ENCODE measurements at places on chromosomes 7 and 10.

DNA sequence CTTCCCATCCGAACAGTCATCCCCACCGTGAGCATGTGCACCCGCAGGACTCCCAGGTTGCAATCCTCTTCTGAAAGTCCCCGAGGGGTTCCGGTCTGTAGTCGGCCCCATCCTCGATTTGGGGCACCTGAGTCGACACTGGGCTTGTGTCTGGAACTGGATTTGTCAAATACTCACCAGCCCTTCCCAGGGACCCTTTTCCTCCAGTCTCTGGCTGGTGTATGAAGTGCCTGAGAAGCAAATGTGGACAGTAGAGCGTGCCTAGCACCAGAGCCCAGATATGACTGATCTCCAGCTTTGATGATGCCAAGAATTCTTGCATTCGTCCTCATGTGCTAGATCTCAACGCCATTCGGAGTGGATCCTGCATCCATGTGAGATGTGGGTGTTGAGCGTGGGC, 132.5 kb upstream of the ADARB2 start:
- DNase-seq, result no peak
- H3K27ac ChIP-seq, result no peak overlapping the region
- no peaks in the 10 kb centered on the region for H3K36me3 ChIP-seq
- no peak overlapping the region for H3K4me3 ChIP-seq
- H3K4me1 ChIP-seq, result no peaks in the 10 kb centered on the region
- H3K27me3 ChIP-seq, result no peaks in the 10 kb centered on the region

- H3K27me3 ChIP-seq, result no peaks in the 10 kb centered on the region
- peaks cover 75% of the 10 kb centered on the region for H3K4me1 ChIP-seq
- H3K4me3 ChIP-seq, result no peak overlapping the region
- H3K27ac ChIP-seq, result peak overlapping the region; percentile 5
- H3K36me3 ChIP-seq, result peaks cover 29% of the 10 kb centered on the region
These were observed 23.6 kb downstream of the PIP4K2A start for GRCh38 chr10:22690614-22691431.

- peaks cover 20% of the 10 kb centered on the region for H3K4me1 ChIP-seq
These were observed 109.1 kb upstream of the TNRC18 start for GRCh38 chr7:5532536-5533335.

DNA sequence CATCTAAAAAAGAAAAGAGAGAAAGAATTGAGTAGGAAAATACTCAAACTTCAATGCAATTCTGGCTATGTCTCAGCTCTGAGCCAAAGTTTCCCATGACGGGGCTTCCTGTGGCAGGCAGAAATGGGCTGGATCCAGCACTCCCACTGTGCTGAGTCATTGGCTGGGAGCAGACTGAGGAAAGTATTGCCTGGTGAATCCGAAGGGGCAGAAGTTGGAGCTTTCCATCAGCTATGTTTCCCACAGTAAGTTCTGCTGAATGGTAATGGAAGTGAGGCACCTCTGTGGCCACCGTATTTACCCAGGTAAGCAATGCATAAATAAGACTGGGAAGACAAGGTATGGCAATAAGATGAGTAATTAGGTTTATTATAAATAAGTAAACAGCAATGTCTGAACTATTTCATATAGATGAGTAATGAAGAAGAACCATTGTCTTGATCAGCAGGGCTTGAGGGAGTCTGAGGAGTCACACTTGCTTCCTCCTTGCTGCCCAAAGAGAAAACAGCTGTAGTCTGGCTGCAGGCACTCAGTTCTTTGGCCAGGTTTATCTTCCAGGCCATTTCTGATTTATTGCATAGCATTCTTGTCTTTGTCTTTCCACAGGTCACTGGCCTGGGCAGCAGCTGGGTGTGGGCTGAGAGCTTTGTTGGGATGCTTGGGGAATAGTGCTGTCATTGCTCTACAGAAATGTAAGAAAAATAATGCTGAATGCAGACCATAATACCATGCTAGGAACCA, 255.3 kb downstream of the DNAJB9 start:
- H3K27me3 ChIP-seq, result no peaks in the 10 kb centered on the region
- no peak overlapping the region for H3K4me3 ChIP-seq
- no peak overlapping the region for H3K27ac ChIP-seq
- DNase-seq, result no peak

- no peaks in the 10 kb centered on the region for H3K27me3 ChIP-seq
- H3K4me1 ChIP-seq, result peaks cover 25% of the 10 kb centered on the region
- peaks cover 30% of the 10 kb centered on the region for H3K36me3 ChIP-seq
- H3K4me3 ChIP-seq, result no peak overlapping the region
- no peak overlapping the region for H3K27ac ChIP-seq
- no peak for DNase-seq
These were observed 12.2 kb upstream of the RSBN1L start for GRCh38 chr7:77684030-77684429.

DNA sequence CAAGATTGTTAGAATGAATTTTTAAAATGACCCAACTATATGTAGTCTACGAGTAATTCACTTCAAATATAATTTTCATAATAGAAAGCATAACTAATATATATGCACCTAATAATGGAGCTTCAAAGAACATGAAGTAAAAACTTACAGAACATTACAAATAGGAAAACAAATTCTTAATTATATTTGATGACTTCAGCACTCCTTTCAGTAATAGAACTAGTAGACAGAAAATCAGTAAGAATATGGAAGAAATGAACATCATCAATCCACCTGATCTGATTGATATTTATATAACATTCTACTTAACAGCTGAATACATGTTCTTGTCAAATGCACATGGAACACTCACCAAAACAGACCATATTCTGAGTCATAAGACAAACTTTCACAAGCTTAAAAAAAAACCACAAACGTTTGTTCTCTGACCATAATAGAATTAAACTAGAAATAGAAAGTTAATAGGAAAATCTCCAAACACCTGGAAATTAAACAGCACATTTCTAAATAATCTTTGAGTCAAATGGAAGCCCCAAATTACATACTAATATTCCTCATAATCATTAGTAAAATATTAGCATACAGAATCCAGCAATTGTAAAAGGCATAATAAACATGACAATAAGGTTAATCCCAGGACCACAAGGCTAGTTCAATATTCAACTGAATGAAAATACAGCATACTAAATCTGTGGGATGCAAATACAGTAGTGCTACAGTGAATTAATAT, 48.0 kb downstream of the BRAF start:
- peaks cover 28% of the 10 kb centered on the region for H3K4me1 ChIP-seq
- no peak overlapping the region for H3K27ac ChIP-seq
- H3K36me3 ChIP-seq, result peaks cover 16% of the 10 kb centered on the region
- no peak for DNase-seq
- no peak overlapping the region for H3K4me3 ChIP-seq
- H3K27me3 ChIP-seq, result no peaks in the 10 kb centered on the region

GRCh38 chr7:101868191-101868950, 50.9 kb downstream of the CUX1 start:
- no peak for DNase-seq
- H3K27me3 ChIP-seq, result no peaks in the 10 kb centered on the region
- H3K36me3 ChIP-seq, result no peaks in the 10 kb centered on the region
- no peak overlapping the region for H3K4me3 ChIP-seq
- no peak overlapping the region for H3K27ac ChIP-seq

- no peaks in the 10 kb centered on the region for H3K36me3 ChIP-seq
- H3K4me1 ChIP-seq, result no peaks in the 10 kb centered on the region
- no peak overlapping the region for H3K4me3 ChIP-seq
- H3K27ac ChIP-seq, result no peak overlapping the region
These were observed 19.7 kb downstream of the AQP1 start for GRCh38 chr7:30931161-30931928.

DNA sequence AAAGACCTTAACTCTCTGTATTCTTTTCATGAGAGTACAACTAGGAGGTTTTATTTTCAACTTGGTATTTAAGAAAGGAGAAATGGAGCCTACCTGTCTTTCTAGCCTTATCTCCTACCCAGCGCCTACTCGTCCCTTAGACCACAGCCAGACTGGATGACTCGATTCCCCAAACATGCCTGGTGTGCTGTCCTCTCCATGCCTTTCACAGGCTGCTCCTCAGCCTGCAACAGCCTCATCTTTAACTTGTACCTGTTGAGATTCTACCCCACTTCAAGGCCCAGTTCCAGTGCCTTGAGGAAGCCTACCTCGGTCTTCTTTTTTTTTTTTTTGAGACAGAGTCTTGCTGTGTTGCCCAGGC, 29.4 kb downstream of the CPA1 start:
- no peaks in the 10 kb centered on the region for H3K36me3 ChIP-seq
- no peak overlapping the region for H3K27ac ChIP-seq
- H3K27me3 ChIP-seq, result no peaks in the 10 kb centered on the region
- H3K4me3 ChIP-seq, result no peak overlapping the region

DNA sequence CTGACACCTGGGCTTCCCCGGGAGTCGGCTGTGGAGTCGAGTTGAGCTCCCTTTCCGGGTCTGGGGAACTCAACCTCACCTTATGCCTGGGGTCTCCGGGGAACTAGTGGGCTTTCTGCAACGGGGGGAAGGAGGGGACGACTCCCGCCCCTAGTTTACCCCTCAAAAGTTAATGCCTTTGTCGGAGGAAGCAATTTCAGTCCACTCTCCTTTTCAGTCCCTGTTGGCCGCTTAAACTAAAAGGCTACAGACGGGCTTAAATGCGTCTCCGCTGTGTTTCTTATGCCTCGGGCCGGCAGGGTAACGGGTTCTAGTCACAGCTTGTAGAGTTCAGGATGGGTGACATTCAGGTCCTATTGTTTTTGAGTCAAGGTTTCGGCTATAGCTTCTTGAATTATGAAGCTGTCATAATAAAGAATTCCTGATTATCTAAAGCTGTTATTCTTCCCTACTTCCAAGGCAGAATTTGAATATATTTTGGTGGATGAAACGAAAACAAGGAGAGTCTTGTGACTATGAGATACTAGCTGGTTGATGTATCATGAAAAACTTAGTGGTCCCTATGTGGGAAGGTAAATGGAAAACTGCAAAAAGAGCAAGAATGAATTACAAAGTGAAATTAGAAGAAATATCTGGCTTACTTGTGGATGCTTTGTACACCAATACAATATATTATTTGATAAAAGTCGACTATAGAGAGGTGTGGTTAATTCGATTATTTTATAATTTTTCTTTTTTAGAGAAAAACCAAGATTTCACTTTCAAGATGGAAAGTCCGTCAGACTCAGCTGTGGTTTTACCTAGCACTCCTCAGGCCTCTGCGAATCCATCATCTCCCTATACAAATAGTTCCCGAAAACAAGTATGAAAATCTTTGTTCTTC, 495 bp downstream of the SFR1 start:
- peaks cover 3% of the 10 kb centered on the region for H3K27me3 ChIP-seq
- peaks cover 43% of the 10 kb centered on the region for H3K4me1 ChIP-seq
- peak overlapping the region; percentile 80 for H3K4me3 ChIP-seq
- DNase-seq, result no peak
- H3K36me3 ChIP-seq, result peaks cover 30% of the 10 kb centered on the region

DNA sequence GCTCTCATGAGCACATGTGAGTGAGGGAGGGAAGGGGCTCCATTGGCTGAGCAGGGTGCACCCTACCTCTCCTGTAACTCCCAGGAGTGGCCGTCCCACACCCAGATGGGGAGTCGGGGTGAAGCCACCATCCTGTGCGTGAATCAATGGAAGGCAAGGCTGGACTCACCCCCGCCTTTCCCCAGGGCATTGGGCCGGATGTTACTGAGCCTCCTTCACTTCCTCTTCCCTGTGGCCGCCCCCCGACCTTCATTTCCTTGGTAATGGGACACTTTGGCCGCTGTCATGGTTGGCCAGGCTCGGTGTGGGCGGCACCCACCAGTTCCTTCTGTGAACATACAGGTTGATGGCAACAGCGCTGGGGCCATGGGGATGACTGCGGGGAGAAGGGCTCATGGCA, 209.0 kb downstream of the MGMT start:
- H3K27me3 ChIP-seq, result no peaks in the 10 kb centered on the region
- H3K36me3 ChIP-seq, result peaks cover 2% of the 10 kb centered on the region
- H3K4me3 ChIP-seq, result no peak overlapping the region
- H3K27ac ChIP-seq, result no peak overlapping the region

DNA sequence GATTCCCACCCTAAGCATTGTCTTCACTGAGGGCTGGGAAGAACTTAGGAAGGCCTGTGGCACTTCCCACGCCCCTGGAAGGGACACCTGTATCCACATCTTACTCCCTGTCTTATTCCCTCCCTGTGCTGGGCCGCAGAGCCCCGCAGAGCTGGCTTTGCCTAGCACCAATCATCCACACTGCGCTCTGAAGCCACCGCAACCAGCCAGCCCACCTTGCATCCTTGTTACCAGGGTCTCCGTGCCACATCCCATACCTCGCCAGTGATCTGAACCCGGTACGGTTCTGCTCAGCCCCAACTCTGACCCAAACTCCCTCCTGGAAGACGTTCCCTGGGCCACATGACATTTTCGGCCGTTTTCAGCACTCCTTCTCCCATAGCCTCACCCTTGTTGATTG, 101.4 kb upstream of the PITRM1 start:
- H3K4me3 ChIP-seq, result no peak overlapping the region
- H3K4me1 ChIP-seq, result no peaks in the 10 kb centered on the region
- DNase-seq, result no peak
- H3K36me3 ChIP-seq, result no peaks in the 10 kb centered on the region
- H3K27me3 ChIP-seq, result peaks cover 35% of the 10 kb centered on the region
- H3K27ac ChIP-seq, result no peak overlapping the region

DNA sequence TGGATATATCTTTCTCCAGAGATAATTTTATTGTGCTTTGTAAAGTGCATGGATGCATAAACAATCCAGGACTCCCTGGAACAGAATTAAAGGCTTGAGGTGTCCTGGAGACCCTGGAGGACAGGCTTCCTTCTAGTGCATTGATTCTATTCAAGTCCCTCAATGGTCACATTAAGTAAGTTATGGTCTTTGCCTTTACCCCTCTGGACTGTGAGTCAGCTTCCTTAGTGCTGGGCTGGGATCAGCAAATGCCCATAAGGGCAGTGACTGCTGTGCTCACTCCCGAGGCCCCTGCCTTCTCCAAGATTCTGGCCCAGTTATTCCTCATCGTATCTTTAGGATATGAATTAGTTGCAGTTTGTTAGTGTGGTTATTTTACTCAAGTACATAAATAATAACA, 178.7 kb upstream of the PRSS58 start:
- DNase-seq, result no peak
- H3K36me3 ChIP-seq, result no peaks in the 10 kb centered on the region
- no peak overlapping the region for H3K4me3 ChIP-seq

DNA sequence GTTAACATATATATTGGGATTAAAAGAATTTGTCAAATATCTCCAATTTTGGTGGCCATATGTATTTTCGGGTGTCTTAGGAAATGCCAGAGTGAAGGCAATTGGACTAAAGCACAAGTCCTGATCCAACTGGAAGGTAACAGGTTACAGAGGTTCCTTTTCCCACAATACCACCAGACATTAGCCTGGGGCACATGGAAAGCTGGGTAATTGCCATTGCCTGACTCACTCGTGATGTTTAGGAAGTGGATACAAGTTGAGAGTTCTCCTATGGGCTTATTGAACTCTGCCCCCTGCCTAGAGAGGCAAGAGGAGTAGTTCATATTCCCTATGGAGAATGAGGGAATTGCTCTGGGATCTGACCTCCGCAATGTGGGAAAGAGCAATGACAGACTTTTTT, 5.7 kb downstream of the DNAH11 start:
- peaks cover 7% of the 10 kb centered on the region for H3K4me1 ChIP-seq
- H3K4me3 ChIP-seq, result no peak overlapping the region
- DNase-seq, result no peak
- H3K27ac ChIP-seq, result no peak overlapping the region
- H3K36me3 ChIP-seq, result no peaks in the 10 kb centered on the region
- H3K27me3 ChIP-seq, result peaks cover 39% of the 10 kb centered on the region

Data from activated CD4-positive, alpha-beta memory T cell treated with anti-CD3 and anti-CD28 coated beads, Interleukin-2, amount 10 ng/mL, durations not matched to agents 7 days and 5 days (primary cell).